Activated naive CD8-positive, alpha-beta T cell treated with anti-CD3 and anti-CD28 coated beads for 36 hours (primary cell): ENCODE measurements at places on chromosomes 12 and 14. TPM values are rescaled to one million over a fixed set of nuclear protein-coding genes. Genes with fewer than 3 reads are reported as not detected.

DNA sequence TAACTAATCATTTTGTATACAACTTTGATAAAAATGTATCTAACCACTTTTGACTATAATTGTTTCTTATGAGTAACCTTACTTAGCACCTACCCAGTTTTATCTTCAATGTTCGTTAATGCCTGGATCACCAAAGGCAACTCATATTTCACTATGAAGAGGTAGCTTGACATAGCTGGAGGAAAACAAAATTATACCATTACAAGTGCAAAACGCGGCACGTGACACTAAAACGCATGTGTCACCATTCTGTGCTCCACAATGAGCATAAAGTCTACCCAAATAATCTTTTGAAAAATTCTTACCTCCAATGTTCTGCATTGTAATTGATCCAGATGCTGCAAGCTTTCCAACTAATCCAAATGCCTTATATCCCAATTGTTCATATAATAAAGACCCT, 5.8 kb downstream of the SLC38A2 start:
- no peak for DNase-seq

- no peak for DNase-seq
Observed at GRCh38 chr14:79951572-79951971, 259.7 kb downstream of the DIO2 start.

- DNase-seq = no peak
Observed at GRCh38 chr12:92257261-92257660, 111.6 kb upstream of the BTG1 start.

GRCh38 chr14:91878274-91878673, 10.9 kb upstream of the TC2N start:
- no peak for DNase-seq

DNA sequence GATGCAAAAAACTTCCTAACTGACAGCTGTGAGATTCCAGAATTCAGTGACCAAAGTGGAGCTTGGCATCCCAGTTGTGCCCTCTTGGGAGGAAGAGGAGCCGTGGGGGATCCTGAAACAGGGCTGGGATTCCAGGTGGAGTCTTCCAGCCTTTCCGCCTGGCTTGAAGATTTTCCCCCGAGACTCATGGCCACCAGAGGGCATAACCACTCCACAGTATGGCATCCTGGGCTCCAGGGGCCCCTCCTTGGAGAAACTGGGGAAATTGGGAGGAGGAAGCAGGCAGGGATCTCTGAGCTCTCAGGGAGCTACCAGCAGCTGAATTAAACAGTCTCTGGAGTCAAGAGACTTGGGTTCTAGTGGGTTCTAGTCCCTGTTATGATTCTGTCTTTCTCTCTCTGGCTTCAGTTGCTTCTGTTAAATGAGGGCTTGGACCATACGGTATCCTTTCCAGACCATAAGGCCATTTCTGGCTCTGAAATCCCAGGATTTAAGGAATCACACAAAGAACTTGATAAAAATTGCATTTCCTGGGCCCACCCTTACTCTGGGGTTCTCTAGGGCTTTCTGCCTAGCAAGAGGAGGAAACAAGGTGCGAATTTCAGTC, 2.6 kb upstream of the TAMALIN start:
- DNase-seq = no peak

GRCh38 chr14:104443391-104444158, 136.0 kb upstream of the C14orf180 start:
- no peak for DNase-seq

DNA sequence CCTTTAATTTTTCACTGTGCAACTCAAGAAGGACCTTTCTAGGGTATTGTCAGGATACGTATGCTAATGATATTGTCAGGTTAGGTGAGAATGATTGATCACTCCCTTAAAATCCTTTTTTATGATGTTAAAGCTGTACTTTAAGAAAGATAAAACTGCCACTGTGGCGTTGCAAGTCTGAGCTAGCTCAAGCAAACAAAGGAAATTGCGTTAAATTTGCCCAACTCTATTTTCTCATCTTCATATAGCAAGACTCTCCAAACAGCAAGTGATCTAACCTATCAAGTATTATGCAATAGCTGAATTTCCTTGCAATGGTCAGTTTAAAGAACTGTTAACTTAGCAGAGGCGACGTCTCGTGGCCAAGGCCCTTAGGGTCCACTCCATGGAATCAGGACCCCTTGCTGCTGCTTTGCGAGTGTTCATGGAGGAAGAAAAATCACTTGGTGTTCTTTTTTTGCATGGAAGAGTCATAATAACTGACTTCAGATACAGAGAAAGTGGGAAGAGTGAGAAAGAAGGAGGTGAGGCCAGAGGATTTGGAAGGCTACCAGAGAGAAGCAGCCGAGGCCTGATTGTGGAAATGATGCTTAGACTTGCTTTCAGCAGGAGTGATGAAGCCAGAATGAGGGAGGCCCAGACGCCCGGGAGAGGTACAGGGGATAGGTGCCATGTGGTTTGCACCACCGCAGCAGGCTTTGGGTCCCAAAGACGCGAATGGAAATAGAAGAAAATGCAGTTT, 2.5 kb downstream of the TRAF3 start:
- no peak for DNase-seq

DNA sequence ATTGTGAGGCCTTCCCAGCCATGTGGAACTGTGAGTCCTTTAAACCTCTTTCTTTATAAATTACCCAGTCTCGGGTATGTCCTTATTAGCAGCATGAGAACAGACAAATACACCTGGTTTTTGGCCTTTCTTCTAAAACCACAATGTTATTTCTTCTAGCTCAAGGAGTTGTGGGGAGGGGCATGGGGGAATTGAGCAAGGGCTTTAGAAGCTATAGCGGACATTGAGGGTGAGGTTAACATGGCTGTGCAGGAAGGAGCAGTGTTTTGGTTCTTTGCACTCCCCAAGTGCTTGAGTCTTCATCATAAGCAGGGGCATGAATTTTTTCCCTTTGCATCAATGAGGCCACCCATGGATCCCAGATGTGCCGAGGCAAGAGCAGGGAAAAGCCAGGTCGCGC, 86.8 kb downstream of the SPRING1 start:
- DNase-seq = no peak

DNA sequence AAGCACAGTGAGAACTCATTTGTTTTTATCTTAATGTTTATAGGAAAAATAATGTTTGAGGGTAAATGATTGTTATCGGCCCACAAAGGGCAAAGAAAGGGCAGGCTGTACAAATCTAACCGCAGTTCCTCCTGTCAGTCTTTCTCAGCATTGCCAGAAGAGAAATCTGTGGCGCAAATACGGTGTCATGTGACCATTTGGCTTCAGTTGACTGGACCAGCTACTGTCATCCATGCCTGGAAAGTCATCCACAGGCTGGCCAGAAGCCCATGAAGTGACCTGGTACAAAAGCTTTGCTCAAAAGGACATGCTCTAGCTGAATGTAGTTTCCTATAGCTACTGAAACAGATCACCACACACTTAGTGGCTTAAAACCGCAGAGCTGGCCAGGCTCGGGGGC, 43.6 kb downstream of the HCAR2 start:
- DNase-seq = no peak

GRCh38 chr14:96129128-96129736, 75.4 kb upstream of the BDKRB2 start:
- no peak for DNase-seq

GRCh38 chr12:123602651-123603195, 824 bp downstream of the DDX55 start:
- DNase-seq = no peak

DNA sequence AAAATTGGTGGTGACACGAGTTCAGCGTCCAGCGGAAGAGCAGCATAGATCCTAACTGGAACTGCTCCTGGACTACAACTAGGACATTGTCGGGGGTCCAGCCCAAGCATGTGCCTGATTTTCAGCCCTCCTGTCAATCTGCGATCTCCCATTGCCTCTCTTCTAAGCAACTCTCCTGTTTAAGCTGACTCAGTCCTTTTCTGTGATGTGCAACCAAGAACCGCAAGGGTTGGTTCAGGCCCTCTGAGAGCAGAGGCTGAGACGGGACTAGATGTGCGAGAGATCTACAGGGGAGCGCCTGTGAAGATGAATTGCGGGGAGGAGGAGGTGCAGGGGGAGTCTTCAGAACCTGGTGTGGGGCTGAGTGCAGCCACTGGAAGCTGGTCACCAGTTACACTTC, 3.7 kb upstream of the PAPLN start:
- DNase-seq = no peak

GRCh38 chr14:95303552-95303951, 16.2 kb downstream of the CLMN start:
- DNase-seq = no peak

DNA sequence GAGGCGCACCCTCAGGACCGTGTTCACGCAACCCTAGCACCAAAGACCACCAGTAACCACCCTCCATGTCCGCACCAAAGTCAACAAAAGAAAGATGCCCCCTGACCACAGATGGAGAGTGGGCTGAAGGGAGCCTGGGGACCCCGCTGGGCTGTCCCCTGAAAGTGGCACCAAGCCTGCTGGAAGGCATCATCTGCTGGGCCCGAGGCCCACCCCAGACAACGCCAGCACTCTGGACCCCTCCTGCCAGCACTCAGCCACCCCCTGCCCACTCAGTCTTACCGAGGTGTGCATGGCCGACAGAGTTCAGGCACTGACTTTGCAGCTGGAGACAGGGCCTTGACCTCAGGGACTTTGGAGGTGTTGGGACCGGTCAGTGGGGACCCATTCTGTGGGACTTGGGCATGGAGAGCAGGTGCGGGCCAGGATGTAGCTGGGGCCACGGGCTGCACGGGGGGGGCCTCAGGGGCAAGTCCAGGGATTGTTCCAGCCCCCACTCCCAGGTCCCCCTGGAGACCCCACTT, 34.4 kb upstream of the TMEM179 start:
- no peak for DNase-seq

DNA sequence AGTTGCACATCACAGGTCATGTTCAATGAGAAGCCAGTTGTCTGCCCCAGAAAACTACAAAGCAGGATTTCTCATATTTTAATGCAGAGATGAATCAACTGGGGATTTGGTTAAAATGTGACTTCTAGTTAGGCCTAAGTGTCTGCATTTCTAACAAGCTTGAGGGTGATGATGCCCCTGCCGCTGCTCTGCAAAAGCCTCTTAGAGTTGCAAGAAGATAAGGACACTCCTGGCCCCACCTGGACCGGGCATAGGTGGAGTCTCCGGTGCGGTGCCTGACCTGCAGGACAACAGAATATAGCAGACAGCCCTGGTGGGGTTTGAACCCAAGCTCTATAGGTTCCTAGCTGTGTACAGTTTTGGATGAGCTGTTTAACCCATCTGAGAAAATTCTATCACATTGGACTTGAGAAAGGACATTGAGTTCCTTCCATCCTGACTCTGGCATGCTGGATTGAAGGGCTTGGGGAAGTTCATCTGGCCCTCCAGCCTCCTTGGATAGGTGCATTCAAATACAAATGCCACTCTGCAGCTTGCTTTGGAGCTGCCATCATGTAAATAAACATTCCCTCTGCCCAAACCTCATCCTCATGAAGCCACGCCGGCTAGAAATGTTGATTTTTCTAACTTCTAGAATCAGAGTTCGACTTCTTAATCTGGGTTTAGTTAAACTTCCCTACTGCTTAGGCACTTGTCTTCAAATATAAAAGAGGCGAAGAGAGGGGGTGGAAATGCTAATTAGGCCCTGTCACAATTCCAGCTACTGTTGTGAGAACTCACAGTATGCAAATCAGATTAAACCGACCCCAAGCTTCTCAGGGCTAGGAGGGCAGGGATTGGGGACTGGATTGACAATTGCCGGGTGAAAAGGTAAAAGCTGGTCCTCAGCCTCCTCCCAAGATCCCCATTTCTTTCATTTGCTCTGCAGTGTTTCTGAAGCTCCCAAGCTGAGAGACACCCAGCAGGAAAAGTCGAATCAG, 1225.6 kb downstream of the VRK1 start:
- DNase-seq = no peak

- DNase-seq = no peak
Observed at GRCh38 chr12:86698641-86698980, 442.4 kb upstream of the MGAT4C start.

GRCh38 chr14:95220663-95221231, 63.4 kb upstream of the DICER1 start:
- DNase-seq = no peak

DNA sequence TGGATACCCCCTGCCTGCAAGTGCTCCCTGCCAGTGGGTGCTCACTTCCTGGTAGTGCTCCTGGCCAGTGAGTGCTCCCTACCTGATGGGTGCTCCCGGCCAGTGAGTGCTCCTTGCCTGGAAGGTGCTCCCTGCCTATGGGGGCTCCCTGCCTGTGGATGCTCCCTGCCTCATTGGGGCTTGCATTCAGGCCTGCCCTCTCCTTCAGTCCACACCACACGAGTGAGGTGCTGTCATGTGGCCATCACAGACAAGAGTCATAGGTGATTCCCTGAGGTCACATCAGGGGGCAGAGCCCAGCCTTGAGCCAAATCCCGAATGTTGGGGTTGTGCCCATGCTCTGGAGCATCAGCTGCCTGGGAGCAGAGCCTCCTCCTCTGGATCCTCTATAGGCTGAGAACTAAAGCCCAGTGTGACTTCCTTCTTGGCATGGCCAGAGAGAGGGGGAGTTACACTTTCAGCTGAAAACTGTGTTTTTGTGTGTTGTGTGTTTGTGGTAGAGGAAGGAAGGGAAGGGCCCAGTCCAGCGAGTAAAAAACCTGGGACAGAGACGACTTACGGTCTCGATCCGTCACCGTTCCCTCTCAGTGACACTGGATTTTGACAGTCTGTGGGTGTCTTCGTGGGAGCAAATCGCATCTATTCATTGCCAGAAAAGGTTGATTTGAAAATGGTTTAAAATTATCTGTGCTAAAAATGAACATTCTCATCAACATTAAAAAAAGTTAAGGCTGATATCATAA, 136.0 kb downstream of the ADGRD1 start:
- no peak for DNase-seq

- no peak for DNase-seq
Observed at GRCh38 chr12:118430516-118430915, 54.2 kb downstream of the SUDS3 start.

DNA sequence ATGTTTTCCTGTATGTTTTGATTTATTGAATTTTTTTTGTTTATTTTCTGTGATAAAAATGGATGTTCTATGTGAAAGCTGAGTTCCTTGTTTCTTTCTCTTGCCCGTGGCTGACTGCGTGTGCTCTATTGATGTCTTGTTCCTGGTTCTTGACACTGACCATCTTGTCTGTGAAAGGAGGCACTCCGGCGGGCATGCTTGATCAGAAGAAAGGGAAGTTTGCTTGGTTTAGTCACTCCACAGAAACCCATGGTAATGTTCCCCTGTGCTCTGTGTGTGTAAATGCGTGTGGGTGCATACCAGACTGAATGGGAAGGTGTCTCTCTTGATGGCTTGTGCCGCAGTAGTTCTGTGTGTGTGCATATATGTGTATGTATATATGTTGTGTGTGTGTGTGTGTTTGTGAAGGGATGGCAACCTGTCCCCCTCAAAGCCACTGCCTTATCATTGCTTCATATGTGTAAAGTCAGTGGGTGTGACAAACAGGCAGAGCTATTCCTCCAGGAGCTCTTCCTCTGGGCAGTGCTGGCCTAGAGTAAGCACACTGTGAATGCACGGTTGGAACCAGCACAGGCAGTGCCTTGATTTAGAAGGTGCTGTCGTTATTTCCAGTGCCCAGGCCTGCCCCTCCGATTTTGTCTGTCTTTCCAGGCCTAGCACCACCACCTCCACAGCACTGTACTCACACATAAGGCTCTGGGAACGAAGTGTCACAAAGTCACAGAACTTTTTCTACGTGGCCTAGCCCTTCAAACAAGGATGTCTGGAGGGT, 247.3 kb upstream of the FKBP4 start:
- DNase-seq = no peak

GRCh38 chr14:100823413-100824080, 2.4 kb upstream of the MEG3 start:
- no peak for DNase-seq

GRCh38 chr12:14427929-14428328, 62.4 kb downstream of the ATF7IP start:
- no peak for DNase-seq

DUSP16 gene
- 24.4 TPM for total RNA-seq

PLEKHD1 gene
- total RNA-seq = not detected

C12orf56 gene
- not detected for total RNA-seq

TSHR gene
- not detected for total RNA-seq

SERPINA5 gene
- not detected for total RNA-seq

LRRK2 gene
- 0.80 TPM for total RNA-seq
